Heart right ventricle (tissue), 16 donors: ENCODE measurements at places on chromosomes 1 and 21. TPM values are rescaled to one million over a fixed set of nuclear protein-coding genes. Genes with fewer than 3 reads are reported as not detected.

GRCh38 chr21:39610703-39611102, 2.0 kb upstream of the B3GALT5 start:
- no peak for DNase-seq

DNA sequence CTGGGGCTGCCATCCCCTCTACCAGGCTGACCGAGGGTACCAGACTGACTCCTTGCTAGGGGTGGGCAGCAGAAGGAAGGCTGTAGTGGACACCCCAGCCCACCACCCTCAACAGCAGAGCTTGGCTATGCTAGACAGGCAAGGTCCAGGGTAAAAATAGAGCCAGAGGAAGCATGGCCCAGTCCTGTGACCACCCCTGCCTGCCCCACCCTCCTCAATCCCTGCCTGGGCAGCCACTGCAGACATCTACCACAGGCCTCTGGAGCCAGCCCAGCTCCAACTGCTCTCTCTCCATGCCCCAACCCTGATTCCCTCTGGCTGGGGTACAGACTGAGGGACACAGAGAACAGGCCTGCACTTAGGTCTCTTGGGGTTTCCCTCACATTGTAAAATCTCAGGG, 1.7 kb downstream of the S100A1 start:
- DNase-seq: peak; percentile 80

TAF13 gene
- polyA plus RNA-seq: 42.4 TPM

- DNase-seq: no peak
These were observed 9.9 kb downstream of the FAM3B start for GRCh38 chr21:41326414-41327080.

DNA sequence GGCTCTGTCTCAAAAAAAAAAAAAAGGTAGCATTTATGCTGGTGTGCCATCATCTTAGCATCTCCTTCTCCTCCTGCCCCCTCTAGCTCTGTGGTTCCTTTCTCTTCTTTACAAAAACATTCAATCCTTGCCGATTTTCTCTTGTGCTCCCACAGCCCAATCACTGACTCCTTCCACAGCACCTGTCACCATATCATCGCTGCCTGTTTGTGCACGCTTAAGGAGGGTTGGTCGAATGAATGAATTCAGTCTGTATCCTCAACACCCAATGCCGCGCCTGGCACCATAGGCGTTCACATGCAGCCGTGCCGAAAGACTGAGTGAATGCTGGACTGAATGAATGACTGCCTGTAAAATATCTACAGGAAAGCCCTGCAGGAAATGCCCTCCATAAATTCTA, 7.9 kb downstream of the RNU5D-1 start:
- DNase-seq: no peak

SLC6A9 gene
- 0.88 TPM for polyA plus RNA-seq
